ENCODE measurements at places on chromosomes 6 and 20.

DNA sequence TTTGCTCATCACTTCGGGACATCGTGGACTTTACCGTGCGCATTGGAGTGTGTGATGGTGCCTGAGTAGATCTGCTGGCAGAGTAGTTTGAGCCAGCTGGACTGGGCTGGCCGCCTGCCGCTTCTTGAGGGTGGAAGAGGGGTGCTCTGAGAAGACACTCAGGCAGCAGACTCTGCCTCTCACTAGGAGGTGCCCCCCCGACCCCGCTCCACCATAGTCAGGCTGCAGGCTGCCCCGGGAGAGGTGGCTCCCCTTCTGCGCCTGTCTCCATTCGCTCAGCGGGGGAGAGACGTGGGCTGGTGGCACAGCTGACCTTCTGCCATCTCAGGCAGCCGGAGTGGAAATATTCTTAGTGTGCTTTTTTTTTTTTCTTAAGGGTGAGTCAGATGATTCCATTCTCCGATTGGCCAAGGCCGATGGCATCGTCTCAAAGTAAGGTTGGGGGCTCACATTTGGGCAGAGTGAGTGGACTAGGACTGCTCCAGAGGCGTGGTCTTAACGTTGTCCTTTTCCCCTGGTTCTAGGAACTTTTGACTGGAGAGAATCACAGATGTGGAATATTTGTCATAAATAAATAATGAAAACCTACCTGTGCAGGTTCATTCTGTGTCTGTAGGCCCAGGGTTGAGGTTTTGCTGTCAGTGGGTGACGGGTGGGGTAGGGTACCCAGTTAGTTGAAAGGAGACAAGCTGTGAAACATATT is 1.2 kb downstream of the RPS21 start:
- no peak for DNase-seq

DNA sequence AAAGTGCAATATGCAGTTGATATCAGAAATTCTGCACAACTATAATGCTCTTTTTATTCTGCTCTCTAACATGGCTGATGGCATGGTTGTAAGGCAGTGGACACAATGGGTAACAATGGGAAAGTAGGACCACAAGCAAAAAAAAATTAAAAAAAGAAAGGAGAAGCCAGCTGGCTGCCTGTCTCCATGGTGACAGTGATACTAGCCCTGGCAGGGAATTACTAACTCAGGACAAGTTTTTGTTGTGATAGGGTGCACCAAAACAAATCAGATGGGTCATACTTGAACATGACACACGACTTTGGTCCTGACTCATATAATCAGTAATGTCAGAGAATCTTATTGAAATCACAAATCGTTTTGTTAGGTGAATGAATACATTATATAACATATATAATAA is 169.4 kb downstream of the TRDN start:
- DNase-seq, result no peak

DNA sequence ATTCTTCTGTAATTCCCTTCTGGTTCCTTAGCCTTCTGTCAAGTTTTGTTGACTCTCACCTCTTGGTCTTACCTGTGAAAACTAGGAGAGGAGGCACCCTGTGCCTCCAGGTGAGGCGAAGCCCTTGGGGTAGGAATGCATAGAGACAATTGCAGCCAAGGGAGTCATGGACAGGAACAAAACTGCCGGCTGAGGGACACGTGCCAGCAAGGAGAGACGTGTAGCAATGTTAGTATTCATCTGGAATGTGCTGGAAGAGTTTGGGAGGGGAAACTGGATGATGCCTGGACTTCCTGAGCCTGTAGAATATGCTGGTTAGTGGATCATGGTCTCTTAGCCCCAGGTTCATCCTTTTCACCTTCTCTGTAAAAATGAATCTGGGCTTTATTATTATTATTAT is 3.9 kb upstream of the TIAM2 start:
- no peak for DNase-seq

GRCh38 chr6:79841577-79842375 is 105.6 kb downstream of the ELOVL4 start:
- DNase-seq, result no peak

- no peak for DNase-seq
Observed at GRCh38 chr20:39751557-39752137, 789.5 kb downstream of the DHX35 start.

DNA sequence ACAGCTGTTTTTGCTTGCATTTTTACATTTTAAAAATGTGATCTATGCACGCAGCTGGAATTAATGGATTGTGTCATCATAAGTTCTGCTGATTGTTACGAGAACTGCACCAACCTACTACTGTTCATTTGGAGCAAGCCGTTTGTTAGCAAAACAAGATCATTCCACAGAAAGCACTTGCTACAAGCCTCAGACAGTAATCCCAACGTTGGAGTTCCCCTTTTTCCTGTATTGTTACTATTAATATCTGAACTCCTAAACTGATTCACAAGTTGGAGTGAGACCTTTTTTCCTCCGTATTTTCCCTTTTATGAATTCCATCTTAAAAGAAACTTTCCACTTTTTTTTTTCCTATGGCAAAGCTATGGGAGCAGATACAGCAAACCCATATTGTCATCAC is 3.5 kb downstream of the TENT5A start:
- DNase-seq, result no peak

DNA sequence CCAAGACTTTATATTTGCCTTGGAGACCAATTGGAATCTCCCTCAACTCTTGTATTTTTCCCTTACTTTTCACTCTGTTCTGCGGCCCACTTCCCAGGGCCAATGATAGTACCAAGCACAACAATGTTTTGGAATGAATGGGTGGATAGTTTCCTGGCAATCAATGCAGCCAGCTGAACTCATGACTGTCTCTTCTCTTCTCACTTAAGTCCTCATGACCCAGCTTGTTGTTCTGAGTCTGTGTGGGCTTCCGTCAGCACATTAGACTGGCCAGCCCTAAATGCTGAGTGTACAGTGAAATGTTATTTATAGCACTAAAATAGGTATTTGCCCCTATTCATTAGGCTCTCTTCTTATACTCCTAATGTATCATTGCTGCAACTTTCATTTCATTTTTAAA is 5.6 kb upstream of the MBOAT1 start:
- no peak for DNase-seq

GRCh38 chr6:211871-212497 is 80.3 kb upstream of the DUSP22 start:
- no peak for DNase-seq

GRCh38 chr6:123925350-123925749 is 121.7 kb downstream of the NKAIN2 start:
- no peak for DNase-seq

DNA sequence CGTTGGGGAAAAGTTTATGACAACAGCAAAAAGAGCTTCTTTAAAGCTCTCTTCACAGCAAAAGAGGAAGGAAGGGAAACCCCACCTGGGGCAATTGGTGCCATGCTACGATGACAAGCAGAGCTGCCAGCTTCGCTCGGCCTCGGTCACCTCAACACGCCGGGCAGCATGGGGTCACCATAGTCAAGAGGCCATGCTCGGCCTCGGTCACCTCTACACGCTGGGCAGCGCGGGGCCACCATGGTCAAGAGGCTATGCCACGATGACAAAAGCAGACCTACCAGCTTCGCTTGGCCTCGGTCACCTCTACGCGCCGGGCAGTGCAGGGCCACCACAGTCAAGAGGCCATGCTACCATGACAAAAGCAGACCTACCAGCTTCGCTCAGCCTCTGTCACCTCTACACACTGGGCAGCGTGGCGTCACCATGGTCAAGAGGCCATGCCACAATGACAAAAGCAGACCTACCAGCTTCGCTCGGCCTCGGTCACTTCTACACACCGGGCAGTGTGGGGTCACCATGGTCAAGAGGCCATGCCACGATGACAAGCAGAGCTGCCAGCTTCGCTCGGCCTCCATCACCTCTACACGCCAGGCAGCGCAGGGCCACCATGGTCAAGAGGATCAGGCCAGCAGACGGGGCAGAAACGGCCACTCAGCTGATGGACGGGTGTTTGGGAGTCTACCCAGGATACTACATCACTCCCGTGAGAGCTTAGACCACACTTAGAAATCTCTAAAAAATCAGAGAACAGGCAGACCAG is 12.1 kb downstream of the APMAP start:
- no peak for DNase-seq

GRCh38 chr20:47989957-47990356 is 204.7 kb upstream of the SULF2 start:
- no peak for DNase-seq

GRCh38 chr20:45097485-45098102 is 3.3 kb downstream of the KCNS1 start:
- no peak for DNase-seq

DNA sequence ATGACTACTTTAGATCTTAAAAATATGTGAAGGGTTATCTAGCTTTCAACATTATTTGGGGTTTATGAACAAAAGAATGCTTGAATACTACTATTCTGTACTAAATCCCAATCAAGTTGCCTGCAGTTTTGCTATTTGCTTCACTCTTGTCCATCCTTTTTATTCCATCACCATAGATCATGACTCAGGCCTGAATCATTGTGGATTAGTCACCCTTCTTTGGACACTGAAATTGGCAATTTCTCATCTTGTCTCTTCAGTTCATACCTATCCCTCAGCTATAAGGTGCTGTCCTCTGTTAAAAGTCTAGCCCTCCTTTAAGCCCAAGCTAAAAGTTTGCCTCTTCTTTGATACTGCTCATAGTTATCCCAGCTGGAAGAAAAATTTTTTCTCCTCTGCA is 199.1 kb downstream of the CENPW start:
- DNase-seq, result no peak

- no peak for DNase-seq
Observed at GRCh38 chr6:50451826-50452400, 261.4 kb upstream of the TFAP2D start.

DNA sequence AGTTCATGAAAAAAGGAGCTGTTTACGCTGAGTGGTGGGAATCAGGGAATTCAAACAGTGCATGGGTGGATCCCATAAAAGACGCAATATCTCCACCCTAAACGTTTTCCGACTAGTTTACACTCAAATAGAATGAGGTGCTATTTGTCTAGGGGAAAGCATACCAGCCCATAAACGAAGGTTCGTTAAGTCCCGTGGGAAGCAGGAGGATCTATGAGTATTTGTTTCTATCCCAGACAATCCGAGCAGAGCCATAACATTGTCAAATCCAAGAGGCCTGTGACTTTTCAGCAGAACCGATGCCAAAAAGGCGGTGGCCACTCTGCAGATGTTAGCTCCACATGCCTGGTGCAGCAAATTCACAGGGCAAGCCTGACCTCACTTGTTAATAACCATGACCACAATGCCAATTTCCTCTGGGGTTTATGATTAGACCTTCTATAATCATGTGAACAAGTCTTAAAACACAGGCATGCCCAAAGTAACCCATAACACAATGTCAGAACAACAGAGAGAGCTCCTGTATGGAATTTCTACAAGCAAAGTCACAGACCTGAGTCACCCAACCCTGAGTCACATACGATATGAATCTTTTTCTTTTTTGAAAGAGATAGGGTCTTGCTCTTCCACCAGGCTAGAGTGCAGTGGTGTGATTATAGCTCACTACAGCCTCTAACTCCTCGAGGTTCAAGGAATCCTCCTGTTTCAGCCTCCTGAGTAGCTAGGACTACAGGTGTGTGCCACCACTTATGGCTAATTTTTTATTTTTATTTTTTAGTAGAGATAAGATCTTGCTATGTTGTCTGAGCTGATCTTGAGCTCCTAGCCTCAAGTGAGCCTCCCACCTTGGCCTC is 123.3 kb downstream of the KIF13A start:
- no peak for DNase-seq

DNA sequence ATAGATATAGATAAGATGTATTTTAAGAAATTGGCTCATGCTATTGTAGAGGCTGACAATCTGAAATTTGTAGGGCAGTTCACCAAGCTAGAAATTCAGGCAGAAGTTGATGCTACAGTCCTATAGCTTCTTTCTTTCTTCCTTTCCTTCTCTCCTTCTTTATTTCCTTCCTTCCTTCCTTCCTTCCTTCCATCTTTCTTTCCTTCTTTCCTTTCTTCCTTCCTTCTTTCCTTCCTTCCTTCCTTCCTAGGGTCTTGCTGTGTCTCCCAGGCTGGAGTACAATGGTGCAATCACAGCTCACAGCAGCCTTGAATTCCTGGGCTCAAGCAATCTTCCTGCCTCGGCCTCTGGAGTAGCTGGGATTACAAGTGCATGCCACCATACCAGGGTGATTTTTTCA is 55.3 kb downstream of the TFAP2A start:
- no peak for DNase-seq

DNA sequence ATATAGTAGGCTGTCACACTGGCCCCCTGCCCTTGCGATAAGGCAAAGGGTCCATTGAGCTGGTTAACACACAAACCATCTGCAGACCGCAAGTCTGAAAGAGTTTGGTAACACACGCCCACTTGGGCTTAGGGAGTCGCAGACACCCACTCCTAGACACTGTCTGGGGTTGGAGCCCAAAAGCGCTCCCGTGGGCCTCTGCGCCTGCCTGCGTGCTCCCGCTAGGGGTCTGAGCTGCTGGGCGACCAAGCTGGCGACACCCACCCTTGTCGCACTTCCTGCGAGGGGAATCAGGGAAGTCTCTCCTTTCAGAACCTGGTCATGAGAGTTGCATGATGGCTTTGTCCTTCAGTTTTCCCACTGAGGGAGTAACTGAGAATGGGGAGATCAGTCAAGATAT is 653.0 kb downstream of the HTR1B start:
- no peak for DNase-seq

GRCh38 chr6:108556250-108556649 is 4.5 kb upstream of the FOXO3 start:
- no peak for DNase-seq

GRCh38 chr20:23637282-23638221 is at the start of gene CST3:
CST3 (minus strand) TSS chr20:23637955; CDS start chr20:23637862, 93 bp downstream.
- DNase-seq, result no peak

GRCh38 chr6:49339096-49339495 is 124.0 kb downstream of the MMUT start:
- no peak for DNase-seq

- DNase-seq, result no peak
Observed at GRCh38 chr6:4316867-4317400, 181.6 kb upstream of the ECI2 start.

DNA sequence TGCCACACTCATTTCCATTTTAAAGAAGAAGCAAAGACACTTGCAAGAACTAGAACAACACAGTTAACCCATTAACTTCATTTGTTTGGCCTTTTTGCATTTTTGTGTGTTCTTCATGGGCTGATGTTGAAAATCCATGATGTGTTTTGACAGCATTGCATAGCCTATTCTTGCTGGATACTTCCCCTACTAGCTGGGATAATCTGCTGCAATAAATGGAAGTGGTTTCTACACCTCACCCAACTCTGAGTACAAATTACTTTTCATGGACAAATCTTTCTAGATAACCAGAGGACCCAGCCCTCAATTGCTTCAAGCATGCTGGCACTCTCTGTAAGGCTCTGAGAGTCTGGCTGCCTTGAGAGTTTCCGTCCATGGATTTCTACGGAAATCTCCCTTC is 26.5 kb downstream of the CST9L start:
- DNase-seq, result no peak

GRCh38 chr6:137845460-137845859 is 21.6 kb upstream of the TNFAIP3 start:
- no peak for DNase-seq
